Stimulated activated CD8-positive, alpha-beta memory T cell treated with anti-CD3 and anti-CD28 coated beads, Interleukin-7, amount 100 ng/mL, for 1 hour (primary cell): ENCODE measurements at places on chromosomes 1 and 21.

DNA sequence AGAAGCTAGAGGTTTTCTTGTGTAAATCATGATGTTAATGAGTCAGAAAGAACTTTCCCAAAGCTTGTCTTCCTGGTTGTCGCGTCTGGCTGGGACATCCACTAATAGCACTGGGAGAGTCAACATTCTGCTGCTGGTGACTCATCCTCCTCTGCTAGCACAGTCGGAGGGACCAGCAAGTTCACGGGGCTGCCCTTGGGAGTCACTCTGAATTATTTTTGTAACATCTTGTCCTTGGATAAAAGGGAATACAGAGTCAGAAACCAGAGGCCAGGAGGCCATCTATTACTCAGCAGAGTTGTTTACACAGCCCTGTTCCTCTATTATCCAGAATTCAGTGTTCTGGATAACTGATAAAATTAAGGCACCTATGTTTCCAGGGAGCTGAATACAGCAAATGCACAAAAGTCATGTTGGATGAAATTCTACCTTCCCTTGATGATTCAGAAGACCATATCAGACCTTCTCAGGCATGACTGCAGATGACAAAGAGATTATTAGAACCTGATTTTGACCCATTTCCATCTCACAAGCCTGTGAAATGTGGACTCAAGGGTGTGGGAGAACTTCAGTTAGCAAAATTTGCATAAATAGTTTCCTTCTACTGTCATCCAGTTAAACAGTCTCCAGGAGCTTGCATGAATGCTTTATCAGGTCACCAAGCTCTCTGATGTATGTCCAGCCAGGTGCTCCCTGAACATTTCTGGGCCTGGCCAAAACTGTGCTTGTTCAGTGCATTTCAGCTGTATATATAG, 68.1 kb downstream of the JAK1 start:
- DNase-seq: no peak

- no peak for DNase-seq
Observed at GRCh38 chr1:184684285-184685074, 70.2 kb downstream of the EDEM3 start.

DNA sequence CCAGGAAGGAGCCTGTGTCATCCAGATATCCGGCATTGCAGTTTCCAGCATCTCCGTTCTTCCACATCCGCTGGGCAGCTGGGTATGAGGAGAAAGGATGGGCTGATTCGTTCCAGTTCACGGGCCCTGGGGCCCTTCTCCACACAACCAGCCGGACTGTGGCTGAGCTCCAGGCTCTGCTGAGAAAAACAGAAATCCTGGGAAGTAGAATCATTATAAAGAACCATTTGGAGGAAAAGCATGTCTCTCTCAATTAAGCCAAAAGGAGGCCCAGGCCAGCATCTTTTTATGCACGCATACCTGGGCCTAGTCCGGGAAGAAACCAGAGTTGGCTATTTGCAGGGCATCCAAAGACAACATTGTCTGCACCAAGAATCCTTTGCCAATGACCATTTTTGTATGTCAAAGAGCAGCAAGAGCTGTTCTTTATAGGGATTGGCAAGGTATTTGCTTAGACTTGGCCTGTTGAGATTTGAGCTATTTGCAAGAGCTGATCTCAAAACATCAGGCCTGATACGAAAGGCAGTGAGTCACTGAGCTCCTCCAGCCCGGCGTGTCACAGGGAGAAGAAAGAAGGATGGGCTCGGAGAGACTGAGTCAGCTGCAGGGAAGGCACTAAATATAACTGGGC, 84.9 kb upstream of the ARHGEF16 start:
- no peak for DNase-seq

DNA sequence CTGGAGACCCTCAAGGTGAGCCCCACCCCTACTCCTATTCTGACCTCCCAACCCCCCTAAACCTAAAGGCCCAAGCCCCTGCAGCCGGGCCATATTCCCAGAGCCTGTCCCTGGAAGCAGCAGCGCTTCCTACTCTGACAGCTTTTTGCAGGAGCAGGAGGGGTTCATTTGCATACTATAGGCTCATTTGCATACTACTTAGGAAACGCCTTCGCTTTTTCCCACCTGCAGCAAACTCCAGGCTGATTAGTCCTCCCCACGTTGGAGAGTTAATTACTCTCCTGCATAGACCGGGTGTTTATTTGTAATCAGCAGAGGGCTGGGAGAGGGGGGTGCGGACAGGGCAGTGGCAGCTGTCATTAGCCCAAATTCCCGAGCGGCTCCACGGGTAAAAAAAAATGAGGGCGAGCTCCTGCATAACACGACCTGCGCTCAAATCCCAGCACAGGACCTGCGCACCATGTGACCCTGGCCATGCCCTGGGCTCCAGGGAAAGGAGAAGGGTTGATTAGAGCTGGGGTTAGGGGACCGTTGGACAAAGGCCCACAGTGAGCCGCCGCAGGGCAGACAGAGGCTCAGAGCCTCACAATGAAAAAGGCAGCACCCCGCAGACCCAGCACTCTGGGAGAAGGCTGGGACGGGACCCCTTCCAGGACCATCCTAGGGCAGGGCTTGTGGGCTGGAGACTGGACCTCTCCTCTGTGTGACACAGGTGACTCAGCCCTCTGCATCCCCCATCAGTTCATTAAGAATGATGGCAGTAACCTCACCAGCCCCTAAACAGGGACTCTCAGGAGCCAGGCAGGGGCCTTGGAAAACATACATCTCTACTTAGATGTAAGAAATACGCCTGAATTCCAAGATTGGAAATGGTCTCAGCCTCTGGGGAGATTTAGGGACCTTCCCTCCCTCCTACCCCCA, 9.9 kb upstream of the C1QA start:
- DNase-seq: no peak

- no peak for DNase-seq
Observed at GRCh38 chr21:26956216-26956615, 10.7 kb downstream of the ADAMTS5 start.

DNA sequence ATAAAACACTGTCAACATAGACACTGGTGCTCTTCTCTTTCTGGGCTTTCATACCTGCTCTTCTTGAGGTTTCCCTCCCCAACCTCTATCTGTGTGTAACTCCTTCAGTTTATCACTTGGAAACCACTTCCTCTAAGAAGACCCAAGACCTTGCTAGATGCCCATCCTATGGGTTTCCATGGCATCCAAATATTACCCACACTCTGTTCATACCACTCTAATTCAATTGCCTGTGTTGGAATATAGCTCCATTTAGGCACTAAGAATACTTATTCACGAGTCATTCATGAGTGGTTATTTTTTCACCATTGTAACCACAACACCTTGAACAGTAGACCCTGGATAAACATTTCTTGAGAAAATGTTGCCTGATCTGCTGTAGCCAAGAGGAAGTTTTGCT, 231.1 kb upstream of the SGIP1 start:
- no peak for DNase-seq

GRCh38 chr1:20351911-20352701, 61.4 kb downstream of the VWA5B1 start:
- DNase-seq: no peak
